Fibroblast of skin of back (primary cell): ENCODE measurements at places on chromosomes 7 and 10.

DNA sequence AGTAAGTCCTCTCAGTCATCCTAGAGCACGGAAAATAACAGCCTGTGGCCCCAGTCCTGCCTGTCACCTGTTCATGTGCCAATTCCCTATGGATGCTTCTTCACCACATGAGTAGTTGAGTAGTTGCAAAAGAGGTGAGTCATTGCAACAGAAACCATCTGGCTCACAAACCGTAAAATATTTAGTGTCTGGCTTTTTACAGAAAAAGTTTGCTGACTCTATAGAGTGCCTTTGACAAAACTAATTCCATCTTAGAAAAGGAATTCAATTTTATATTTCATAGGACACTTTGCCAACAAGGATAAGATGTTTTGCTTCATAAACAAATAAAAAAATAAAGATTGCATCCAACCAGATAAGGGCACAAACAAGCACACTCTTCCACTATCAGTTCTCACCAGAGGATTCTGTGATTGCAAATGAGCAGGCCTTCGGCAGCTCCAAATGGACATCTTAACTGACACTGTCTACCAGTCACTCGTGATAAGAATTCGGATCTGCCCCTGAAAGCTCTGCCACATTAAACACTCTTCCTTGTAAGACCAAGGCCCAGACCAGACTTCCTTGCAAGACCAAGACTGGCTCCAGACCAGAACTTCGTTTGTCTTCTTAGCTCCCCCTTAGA lies 242.7 kb upstream of the SEMA3C start:
- DNase-seq = peak; percentile 50

- DNase-seq = no peak
These were observed 79.9 kb downstream of the ANKRD61 start for GRCh38 chr7:6111041-6111440.

- DNase-seq = no peak
These were observed 38.8 kb upstream of the ANTXRL start for GRCh38 chr10:46247808-46248569.

DNA sequence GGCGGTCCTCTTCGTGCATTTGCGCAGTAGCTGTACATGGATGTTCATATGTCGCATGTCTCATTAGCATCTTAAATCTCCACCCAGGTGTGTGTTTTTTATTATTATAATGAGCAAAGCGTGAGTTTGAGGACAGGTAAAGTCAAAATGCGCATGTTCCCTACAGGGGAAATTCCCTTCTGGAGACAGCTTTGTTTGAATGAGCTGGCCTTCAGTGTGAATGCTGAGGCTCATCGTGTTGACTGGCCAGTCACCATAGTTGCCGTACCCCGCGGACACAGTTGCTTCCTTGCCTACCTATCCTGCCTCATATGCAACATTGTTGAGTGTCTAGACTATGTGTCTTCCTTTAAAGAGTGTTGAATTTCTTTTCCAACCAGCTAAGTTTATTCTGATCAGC lies 13.6 kb downstream of the LYZL1 start:
- DNase-seq = no peak

DNA sequence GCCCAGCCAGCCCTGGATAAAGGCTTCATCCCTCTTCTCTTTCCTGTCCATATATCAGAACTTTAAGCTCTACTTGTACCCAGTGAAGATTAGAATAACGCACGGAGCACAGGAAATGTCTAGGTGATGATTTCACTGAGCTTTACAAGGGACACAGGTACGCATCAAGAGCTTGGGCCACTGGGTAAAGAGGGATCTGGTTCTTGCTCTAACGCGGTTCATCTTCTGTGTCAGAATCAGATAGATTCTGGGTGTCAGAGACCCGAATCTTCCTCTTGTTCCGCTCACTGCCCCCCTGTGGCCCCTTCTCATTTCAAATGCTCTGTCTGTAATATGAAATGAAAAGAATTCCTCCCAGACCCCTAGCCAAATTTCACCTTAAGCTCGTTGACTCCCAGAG lies 24.7 kb downstream of the IL2RA start:
- no peak for DNase-seq

DNA sequence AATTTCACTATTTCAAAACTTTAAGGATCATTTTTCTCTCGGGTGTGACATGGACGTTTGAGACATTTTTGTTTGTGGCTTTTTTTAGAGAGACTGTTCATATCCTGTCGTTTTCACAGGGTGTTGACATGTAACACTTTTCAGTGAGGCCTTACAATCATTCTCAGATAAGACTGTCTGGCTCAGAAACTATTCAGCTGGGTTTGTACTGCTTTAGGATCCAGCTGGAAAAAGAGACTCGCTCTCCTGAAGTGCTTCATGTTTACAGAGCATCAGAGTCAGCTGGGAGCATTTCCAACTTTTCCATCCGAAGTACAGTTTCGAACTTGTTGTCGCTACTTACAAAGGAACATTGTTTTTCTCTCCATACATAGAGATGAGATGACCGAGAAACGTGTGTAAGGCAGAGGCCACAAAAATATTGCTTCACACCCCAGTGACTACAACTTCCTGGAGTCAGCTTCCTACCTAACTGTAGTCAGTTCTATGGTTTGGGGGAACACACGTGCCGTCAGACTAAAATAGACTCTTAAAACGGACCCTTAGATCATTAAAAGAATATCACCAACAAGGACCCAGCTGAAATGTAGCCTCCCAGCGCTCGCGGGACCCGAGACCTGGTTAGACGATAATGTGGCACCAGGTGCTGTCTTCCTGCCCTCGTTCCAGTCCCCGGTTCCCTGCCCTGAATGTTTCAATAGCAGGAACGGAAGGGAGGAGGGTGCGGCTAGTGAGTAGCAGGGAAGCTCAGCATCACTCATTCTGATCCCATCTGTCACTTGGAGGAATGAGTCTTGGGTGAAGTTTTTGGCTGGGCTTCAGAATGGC lies 78.0 kb downstream of the MKI67 start:
- peak; percentile 1 for DNase-seq

- DNase-seq = no peak
These were observed 7.6 kb downstream of the JAZF1 start for GRCh38 chr7:28172958-28173357.

DNA sequence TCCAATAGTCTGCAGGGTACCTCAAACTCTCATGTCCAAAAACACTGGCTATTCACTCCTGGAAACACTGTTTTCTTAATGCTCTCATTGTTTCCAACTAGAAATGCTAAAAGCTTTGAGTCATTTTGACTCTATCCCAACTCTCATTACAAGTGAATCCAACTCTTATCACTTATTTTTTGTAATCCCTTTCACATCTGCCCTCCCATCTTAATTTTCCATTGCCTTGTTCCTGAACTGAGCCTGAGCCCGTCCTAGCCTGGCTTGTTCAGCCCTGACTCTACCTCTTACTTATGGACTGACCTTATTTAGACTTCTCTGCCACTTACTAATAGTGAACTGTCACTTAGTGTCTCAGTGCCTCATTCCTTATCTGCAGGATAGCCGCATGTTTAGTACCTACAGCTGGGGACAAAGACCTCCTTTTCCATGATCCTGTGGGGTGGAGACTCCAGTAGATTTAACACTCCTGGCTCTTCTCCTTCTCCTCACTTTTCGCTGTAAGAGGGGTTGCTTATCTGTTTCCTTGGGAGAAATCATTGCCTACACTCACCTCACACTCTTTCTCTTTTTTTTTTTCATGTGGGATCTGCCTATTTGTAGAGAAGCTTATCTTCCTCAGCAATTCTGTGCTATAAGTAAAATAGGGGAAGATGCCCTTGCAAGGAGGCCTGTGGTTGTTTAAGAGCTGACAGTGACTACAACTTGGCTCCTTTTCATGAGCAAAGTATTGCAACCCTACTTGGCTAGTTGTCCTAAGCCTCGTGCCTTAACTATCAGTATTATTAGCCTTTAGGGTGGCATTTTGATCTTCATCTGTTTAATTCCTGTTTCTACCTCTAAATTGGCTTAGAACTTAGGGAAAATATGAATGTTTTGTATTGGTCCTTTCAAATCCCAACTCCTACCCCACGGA lies 56.4 kb downstream of the SLC16A12 start:
- DNase-seq = peak; percentile 59

DNA sequence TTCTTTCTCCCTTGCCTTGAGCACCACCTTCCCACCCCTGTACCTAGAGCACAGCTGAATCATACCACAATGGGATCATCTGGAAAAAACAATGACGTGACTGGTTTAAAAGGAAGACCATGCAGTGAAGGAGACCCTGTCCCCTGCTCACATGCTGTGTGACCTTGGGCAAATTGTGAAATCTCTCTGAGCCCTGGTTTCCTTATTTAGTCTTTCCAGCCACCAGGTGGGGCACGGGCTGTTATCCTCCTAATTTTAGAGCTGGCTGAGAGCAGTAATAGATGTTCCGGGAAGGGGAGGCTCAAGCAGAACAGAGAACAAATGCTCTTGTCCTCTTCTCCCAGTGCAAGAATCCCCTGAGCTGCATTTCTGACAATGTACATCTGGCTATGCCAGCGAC lies 198.3 kb downstream of the RPS24 start:
- no peak for DNase-seq
